Glomerular endothelial cell (primary cell): ENCODE measurements at places on chromosomes 11 and 22. TPM values are rescaled to one million over a fixed set of nuclear protein-coding genes. Genes with fewer than 3 reads are reported as not detected.

SLN gene
- total RNA-seq: 2.1 TPM in 1 of 2 replicates, not detected in the other

LRRC56 gene
- 0.53 TPM in 2 replicates for total RNA-seq

SAA1 gene
- not detected in 2 replicates for total RNA-seq

ZBTB16 gene
- 6.9 and 10.9 TPM in 2 replicates for total RNA-seq

EFCAB6 gene
- 0.23 and 2.7 TPM in 2 replicates for total RNA-seq

CACNA1I gene
- not detected in 2 replicates for total RNA-seq

ADORA2A gene
- 49.0 and 60.6 TPM in 2 replicates for total RNA-seq

OPCML gene
- total RNA-seq: 0.19 and 0.58 TPM in 2 replicates

DLG2 gene
- 0.18 and 0.63 TPM in 2 replicates for total RNA-seq

RRAS2 gene
- total RNA-seq: 89.6 and 103 TPM in 2 replicates

RAPSN gene
- total RNA-seq: not detected in 2 replicates

RAB3IL1 gene
- 3.7 and 6.2 TPM in 2 replicates for total RNA-seq
